ENCODE measurements at places on chromosomes 11 and 22.

DNA sequence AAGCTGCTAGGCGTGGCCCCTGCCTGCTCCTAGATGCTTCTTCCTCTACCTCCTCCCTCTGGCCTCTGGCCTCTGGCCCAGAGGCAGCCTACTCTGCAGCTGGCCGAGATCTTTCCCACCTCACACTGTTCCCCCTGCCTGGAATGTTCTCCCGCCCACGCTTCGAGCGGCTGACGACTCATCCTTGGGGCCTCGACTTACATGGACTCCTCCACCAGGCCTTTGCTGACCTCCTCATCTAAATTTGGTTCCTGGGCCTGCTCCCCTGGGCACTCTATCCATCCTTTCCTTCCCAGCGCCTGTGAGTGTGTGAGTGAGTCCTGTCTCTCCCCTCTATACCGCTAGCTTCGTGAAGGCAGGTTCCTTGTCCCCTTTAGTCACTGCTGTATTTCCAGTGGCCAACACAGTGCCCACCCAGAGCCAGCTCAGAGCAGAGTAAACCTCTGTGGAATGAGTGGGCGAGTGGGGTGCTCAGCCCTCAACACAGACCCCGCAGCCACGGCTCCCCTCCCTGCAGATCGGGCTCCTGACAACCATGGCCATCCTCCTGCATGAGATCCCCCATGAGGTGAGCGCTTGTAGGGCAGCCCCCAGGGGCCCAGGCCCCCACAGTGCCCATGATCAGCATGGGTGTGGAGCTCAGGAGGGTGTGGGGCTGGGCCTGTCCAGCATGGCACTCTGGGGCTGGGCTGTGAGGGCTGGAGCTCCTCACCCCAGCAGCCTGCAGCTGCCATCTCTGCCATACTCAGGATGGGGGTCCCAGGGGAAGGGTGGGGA is 5.7 kb downstream of the SLC39A13 start:
- DNase-seq: no peak

DNA sequence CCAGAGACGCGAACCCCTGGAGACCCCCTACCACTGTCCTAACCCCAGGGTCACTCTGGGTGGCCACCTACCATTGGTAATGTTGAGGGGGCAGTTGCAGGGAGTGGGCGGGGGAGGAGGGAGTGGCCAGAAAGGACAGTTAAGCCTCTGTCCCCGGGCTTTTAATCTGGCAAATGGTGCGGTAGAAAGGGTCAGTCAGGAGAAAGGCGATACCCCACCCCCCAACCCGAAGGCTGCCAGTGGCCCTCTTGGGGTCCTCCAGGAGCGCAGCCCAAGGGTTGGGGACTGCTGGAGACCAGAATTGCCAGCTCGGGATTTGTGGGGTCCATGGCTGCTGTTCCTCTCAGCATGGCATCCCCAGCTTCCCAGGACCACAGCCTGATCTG is 742 bp downstream of the P2RY2 start:
- DNase-seq: no peak

GRCh38 chr22:47859881-47860525 is 1097.6 kb downstream of the TBC1D22A start:
- DNase-seq: no peak

GRCh38 chr11:9825895-9826294 is 162.0 kb downstream of the SWAP70 start:
- DNase-seq: no peak

DNA sequence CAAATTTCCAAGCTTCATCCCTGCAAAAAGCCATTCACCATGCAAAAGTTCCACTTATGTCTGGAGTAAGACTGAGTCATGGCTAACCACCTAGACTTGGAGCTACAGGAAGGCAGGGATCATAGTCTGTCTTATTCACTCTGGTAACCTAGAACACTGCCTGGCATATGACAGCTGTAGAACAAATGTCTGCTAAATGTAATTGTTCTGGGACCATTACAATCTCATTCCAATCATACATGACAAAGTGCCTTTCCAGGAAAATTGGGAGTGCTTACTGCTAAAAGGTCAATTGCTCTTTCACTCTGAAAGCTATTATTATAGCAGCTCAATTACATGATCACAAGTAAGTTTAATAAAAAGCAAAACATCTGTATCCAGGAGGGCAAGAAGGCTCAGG is 99.1 kb upstream of the CHRM4 start:
- DNase-seq: no peak

DNA sequence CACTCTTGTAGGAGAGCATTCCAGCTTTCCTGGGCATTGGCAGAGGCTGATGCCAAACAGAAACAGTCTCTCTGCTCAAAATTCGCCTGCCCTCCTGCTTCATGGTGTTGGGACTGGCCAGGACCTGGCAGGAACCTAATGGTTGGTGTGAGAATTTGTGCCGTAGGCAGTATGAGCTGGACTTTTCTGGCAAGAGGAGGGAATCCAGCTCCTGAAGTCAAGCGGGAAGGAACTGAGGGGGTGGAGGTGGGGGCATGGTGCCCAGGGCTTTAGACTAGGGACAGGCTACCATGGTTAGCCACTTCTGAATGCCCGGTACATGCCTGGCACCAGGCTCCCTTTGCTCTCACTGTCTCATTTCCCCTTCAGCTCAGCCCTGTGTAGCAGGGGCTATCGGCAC is 6.9 kb upstream of the TOMM22 start:
- DNase-seq: no peak

- no peak for DNase-seq
Observed at GRCh38 chr22:42308892-42309468, 38.5 kb upstream of the TCF20 start.

- no peak for DNase-seq
Observed at GRCh38 chr22:19722178-19722981, 959 bp upstream of the GP1BB start.

DNA sequence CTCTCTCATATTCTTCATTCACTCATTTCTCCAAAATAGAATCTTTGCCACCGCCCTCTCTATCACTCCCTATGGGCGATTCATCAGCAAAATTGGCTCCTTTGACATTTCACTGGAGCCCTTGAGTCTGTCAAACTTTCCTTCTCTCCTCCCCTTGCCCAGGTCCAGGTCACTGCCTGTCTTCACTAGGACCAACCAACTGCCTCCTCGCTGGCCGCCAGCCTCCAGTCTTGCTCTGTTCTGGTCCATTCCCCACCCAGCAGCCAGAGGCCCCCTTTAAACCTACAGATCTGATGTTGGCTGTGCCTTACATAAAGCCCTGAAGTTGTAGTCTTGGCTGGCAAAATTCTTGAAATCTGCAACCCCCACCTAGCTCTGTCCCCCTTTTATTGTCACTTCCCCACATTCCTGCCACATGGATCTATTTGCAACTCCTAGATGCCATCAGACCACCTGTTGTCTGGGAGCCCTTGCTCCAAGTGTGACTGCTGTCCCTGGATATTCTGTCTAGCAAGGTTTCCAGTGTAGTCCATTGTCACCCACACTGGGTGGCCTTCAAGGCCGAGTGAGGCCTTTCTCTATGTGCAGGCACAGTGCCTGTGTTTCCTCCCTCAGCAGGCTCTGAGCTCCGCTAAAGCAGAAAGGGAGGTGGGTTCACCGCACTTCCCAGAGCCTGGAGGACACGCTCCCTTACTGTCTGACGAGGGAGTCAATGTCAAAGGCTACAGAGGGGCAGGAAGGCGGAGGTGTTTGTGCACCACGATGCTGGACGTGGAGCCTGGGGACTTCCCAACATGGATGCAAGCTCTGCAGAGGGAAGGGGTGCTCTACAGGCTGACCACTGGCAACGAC is 25.5 kb downstream of the MYEOV start:
- no peak for DNase-seq

Data from esophagus squamous epithelium (tissue), 5 donors.